ENCODE measurements at places on chromosomes 1 and 21.

DNA sequence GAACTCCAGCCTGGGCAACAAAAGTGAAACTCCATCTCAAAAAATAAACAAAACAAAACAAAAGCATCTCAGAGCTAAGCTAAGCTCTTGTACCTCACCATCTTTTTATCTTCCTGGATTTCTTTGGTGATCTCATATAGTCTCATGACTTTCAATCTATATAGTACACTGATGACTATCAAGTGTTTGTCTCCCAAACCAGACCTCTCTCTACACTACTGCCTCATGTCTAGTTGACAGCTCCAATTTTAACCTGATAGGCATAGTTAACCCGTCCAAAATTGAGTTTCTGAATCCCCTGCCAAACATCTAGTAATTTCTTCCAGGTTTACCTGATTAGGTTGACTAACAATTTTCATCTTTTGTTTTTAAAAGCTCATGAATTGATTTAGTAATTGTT, 151.7 kb downstream of the COP1 start:
- DNase-seq = no peak

GRCh38 chr1:56399326-56399725, 180.0 kb downstream of the PLPP3 start:
- no peak for DNase-seq

GRCh38 chr1:202692959-202693555, 17.2 kb downstream of the SYT2 start:
- DNase-seq = peak; percentile 46

DNA sequence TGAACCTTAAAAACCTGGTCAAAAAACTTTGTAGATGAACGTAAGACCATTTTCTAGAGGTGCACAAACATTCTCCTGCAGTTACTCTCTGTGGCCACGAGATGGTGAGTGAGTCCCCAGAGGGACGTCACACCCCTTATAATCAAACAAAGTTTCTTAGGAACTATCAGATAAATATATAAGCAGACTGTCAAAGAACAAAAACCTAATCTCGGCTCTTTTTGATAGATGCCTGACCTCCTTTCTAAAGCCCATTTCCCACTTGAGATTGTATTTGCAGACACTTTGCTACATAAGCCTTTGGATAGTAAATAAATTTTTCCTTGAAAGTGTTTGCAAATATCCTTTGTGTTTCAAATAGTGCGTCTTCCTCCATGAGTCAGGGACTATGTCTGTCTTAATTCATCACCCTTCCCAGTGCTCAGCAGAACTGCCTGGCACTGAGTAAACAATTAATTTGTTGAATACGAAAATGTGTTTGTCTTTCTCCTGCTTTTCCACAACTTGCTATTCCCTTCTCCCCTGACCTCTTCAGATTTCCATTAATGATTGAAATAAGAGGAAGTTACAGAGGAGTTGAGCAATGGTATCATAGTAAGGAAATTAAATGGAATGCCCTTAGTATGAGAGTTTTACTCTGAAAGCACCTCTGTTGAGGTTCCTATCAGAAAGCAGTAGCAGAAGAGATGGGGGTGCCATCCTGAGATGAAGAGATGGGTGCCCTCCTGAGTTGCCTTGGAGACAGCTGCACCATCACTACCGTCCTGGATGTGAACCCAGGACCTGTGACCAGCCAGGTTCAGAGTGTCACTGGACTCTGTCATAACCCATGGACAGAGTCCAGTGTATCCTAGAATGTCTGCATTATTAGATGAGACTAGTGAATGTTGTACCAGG, 57.8 kb upstream of the RAVER2 start:
- DNase-seq = no peak

- no peak for DNase-seq
Observed at GRCh38 chr1:23483321-23484252, at the start of gene ASAP3. Gene ASAP3 (minus strand): TSS chr1:23484179. CDS start chr1:23484133, 46 bp downstream.

DNA sequence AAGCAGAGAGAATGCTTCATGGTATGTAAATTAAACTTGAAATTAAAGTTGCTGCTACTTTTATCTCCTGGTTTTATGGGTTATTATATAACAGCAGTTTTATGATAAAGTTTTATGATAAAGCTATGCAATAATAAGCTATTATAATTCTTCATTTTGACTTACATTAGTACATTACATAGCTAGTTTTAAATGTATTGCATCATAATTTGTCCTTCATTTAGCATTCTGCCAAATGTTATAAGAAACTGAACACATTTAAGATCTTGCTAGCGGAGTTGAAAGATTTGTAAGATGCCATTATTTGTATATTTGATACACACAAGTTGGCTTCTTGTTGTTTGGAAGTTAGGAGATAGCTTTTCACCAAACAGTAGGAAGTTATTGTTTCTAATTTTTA, 101.6 kb downstream of the LRRC40 start:
- DNase-seq = no peak

- no peak for DNase-seq
Observed at GRCh38 chr1:117821774-117822482, 107.5 kb downstream of the GDAP2 start.

- no peak for DNase-seq
Observed at GRCh38 chr1:76764638-76765454, 102.4 kb upstream of the ST6GALNAC5 start.

- no peak for DNase-seq
Observed at GRCh38 chr1:147080006-147080661, 92.1 kb downstream of the PRKAB2 start.

DNA sequence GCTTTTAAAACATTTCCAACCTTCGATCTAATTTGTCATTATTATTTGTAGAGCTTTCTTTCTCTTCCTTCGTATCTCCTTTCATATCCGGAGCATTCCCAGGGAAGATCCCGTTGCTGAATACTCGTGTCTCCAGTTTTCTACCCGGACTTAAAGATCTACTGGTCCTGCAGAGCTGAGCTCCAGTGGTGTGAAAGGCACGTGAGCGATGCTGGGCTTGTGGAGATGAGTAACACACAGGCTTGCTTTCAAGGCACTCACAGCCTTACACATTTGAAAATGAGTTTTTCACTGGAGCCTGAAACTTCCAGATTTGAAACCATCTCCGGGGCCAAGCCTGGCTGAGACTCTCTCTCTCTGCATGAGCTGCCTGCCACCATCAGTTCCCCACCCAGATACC, 428.3 kb downstream of the KIF26B start:
- no peak for DNase-seq

GRCh38 chr1:228141226-228142044, 1.4 kb downstream of the GUK1 start:
- DNase-seq = no peak

DNA sequence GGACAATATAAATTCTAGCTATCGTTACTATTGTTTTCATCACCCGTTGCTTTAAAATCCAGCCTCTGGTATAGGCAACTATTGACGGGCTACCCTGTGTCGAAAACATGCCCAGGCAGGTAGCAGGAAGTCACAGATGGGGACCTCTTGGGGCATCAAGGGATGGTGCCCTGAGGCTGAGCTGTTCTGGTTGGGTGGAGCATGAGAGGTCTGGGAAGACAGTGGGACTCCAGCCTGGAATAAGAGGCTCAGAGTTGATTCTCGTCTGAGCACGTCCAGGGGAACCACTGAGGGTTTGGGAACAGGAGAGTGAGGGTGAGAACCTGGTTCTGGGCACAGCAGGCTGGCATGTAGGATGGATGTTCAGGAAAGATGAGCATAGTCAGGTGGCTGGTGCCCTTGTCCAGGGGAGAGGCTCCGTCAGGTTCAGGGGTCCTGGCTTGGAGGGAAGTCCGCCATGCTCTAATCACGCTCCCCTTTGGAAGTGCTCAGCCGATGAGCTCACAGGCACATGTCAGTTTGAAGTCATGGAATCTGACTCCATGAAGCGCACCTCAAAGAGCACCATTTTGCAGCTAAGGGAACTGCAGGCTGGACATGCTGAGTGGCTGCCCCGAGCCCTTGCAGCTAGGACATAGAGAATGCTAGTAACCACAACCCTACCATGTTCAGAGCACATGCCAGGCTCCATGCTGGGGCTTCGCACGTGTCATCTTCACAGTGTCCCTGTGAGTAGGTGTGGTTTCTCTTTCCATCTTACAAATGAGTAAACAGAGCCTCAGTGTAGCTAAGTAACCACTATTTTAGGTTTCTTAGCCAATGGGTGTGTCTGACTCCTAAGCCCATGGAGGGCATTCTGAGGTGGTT, 21.0 kb downstream of the PCSK9 start:
- DNase-seq = no peak

- no peak for DNase-seq
Observed at GRCh38 chr1:54054438-54054749, 986 bp downstream of the TCEANC2 start.

DNA sequence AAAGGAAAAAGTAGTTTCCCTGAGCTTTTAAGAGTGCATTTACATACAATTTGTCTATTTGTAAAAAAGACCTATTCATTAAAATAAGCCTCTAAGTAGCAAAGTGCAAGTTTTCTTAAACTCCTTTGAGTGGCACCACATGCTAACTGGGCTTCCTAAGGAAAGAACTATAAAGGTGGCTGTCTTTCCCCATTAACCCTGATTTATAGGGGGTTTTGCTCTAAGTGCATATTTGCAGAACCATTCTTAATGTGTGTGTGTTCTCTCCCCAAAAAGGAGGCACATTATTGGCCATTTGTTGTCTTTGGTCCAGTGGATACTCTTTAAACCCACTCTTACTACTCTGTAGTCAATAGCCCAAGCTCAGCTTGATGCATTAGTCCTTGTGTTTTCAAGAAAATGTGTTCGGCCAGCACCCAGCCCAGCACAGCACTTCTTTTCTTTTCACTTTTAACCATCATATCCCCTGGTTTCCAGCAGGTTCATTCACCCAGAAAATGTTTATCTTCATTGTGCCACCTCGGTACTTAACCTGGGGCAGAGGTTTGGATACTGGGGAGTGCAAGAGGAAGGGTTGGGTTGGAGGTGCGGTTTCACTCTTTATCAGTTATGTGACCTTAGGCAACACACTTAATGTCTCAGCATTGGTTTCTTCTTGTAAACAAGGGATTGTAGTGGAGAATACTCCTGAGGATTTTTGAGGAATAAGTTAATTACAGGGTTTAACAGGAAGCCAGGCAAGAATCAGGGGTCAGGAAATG, 161.9 kb upstream of the UBE2U start:
- no peak for DNase-seq

GRCh38 chr1:89799495-89799894, 21.3 kb upstream of the LRRC8D start:
- DNase-seq = no peak

GRCh38 chr21:39375446-39375845, 26.6 kb upstream of the HMGN1 start:
- DNase-seq = no peak

DNA sequence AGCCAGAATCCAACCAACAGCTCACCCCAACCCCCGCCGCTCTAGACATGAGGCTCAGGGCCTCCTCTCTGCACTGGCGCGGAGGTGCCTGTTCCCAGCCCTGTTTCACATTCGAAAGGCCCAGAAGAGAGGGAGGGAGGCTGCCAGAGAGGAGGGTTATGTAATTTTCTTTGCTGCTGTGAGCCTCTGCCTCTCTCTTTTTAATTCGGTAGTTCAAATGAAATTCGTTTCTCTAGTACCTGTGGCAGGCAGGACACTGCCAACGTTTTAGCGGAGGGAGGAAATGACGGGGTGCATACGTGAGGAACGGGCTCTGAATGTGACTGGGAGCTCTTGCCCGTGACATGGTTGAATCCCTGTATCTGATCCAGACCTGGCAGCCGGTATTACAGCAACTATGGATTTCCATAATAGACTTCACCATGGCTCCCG, 9.4 kb downstream of the PRDM16 start:
- DNase-seq = no peak

GRCh38 chr1:55585402-55585792, 370.2 kb upstream of the USP24 start:
- DNase-seq = no peak

GRCh38 chr1:9164532-9164900, 35.6 kb upstream of the GPR157 start:
- DNase-seq = no peak

Data from activated CD4-positive, alpha-beta T cell treated with anti-CD3 and anti-CD28 coated beads, Interleukin-2, amount 50 U/mL, for 24 hours (primary cell).